Activated CD4-positive, alpha-beta T cell treated with anti-CD3 and anti-CD28 coated beads for 48 hours (primary cell): ENCODE measurements at places on chromosomes 16 and 17.

GRCh38 chr16:55257966-55258613, 65.9 kb upstream of the IRX6 start:
- peak; percentile 69 for DNase-seq

DNA sequence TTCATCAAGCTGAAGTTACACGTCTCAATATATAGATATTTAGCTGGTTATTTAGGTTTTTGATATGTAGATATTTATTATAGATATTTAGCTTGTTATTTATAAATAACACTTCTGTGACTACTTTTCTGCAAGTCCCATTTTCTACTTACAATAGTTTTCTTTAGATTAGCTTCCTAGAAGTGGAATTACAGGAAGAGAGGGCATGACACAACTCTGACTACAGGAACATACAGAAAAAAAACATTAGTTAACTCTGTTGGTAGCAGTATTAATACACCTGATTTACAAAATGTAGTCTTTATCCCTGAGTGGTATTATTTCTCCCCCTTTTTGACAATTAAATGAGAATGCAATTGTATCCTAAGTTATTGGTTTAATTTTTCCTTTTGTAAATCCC, 21.2 kb upstream of the CCL1 start:
- DNase-seq: no peak

DNA sequence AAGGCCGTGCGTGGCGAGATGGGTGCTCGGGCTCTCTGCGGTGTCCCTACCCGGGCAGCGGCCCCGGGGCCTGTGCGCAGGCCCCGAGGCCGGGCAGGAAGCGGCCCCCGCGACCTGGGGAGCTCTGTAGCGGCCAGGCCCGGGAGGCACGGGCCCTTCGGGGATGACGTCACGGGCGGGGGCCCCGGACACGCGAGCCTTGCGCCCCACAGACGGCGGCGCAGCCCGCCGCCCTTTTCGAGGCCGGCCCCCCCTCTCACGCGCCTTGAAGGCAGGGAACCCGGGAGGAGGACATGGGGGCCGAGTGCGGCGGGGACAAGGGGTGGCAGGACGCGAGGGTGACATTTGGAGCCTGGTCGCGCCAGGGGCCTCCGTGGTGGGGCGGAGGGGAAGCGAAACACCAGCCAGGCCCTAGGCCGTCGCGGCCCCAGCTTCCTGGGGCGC, 1.1 kb downstream of the RAI1 start:
- DNase-seq: peak; percentile 62

- no peak for DNase-seq
Observed at GRCh38 chr16:73190688-73191659, 143.0 kb upstream of the ZFHX3 start.

DNA sequence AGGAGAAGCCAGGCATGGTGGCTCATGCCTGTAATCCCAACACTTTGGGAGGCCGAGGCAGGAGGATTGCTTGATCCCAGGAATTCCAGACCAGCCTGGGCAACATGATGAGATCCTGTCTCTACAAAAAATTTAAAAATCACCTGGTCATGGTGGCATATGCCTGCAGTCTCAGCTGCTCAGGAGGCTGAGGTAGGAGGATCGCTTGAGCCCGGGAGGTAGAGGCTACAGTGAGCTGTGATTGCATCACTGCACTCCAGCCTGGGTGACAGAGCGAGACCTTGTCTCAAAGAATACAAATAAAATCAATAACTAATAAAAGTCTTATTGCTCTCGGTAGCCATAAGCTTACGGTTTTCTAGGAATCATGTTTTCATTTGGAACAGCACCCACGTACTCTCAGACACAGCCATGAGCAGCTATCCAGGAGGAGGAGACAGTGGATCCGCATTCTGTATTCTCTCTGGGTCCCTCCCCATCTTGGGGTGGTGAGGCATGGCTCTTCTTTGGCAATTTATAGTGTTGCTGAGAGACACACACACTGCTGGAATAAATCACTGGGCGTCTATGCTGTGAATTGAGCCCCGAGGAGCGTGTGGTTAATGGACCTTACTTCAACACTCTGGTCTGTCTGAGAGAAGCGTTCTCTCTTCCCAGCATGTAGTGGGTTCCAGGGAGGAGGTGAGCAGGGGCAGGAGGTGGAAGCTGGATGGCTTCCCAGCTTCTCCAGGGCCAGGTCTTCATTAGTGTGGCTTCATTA, 8.5 kb upstream of the ADCY9 start:
- DNase-seq: no peak
